CD4-positive, CD25-positive, alpha-beta regulatory T cell (primary cell): ENCODE measurements at places on chromosomes 3 and 15. TPM values are rescaled to one million over a fixed set of nuclear protein-coding genes. Genes with fewer than 3 reads are reported as not detected.
A peak's percentile ranks its signal among the peaks of the same experiment; 100 is the strongest.

Gene KIF15
- polyA plus RNA-seq, result 0.77 TPM

GRCh38 chr15:57752436-57752835 is 45.9 kb downstream of the POLR2M start:
- H3K36me3 ChIP-seq, result no peaks in the 10 kb centered on the region
- no peaks in the 10 kb centered on the region for H3K4me1 ChIP-seq
- DNase-seq, result no peak
- no peaks in the 10 kb centered on the region for H3K27me3 ChIP-seq
- no peak overlapping the region for H3K4me3 ChIP-seq

DNA sequence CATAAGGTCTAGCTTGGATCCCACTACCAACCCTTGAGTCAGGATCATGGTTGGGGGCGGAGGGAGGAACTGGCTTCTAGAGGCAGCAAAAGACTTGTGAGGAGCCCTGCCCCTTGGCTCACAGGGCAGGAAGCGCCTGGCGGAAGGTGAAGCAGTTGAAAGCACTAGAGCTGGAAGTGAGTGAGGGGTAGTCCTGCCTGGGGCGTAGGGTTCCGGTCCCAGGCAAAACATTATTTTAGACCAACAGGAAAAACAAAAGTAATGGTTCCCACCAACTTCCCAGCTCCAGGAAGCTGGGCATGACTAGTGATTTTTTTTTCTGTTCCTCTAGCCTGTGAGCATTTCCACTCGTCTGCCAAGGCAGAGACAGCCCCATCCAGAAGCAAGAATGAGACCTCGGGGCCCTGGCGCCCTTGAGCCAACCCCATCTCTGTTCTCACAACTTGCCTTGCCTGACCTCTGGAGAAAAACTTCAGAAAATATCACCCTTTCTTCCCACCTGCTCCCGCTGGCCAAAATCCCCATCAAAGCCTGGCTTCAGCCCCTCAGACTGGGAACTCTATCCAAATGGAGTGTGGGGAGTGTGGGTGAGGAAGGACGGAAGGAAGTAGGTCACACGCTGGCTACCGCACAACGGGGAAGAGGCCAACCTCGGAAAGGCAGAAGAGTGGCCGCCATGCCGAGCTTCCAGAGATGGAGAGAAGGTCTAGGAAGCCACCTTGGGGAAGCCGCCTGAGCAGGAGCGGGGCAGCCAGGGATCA is 57.5 kb downstream of the RBPMS2 start:
- peak; percentile 27 for DNase-seq
- H3K27me3 ChIP-seq, result no peaks in the 10 kb centered on the region
- no peak overlapping the region for H3K27ac ChIP-seq
- no peaks in the 10 kb centered on the region for H3K36me3 ChIP-seq

DNA sequence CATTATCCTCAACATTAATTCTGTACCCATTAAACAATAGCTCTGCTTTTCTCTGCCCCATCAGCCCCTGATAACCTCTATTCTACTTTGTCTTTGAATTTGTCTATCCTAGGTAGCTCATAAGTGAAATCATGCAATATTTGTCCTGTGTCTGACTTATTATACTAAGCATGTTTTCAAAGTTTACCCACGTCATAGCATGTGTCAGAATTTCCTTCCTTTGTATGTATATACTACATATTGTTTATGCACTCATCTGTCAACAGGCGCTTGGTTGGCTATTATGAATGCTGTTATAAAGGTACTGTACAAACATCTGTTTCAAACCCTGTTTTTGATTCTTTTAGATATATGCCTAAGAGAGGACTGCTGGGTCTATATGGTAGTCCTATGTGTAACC is 18.2 kb downstream of the CSNK1G1 start:
- no peak for DNase-seq
- H3K27me3 ChIP-seq, result no peaks in the 10 kb centered on the region
- peaks cover 6% of the 10 kb centered on the region for H3K36me3 ChIP-seq
- no peak overlapping the region for H3K27ac ChIP-seq
